ENCODE measurements at places on chromosomes 12 and 14. TPM values are rescaled to one million over a fixed set of nuclear protein-coding genes. Genes with fewer than 3 reads are reported as not detected.

Gene FAM90A1
- total RNA-seq = not detected

Gene STON2
- 1.6 TPM for total RNA-seq

Gene SSPN
- total RNA-seq = 0.93 TPM

Gene PACS2
- 29.8 TPM for total RNA-seq

Gene FZD10
- not detected for total RNA-seq

DNA sequence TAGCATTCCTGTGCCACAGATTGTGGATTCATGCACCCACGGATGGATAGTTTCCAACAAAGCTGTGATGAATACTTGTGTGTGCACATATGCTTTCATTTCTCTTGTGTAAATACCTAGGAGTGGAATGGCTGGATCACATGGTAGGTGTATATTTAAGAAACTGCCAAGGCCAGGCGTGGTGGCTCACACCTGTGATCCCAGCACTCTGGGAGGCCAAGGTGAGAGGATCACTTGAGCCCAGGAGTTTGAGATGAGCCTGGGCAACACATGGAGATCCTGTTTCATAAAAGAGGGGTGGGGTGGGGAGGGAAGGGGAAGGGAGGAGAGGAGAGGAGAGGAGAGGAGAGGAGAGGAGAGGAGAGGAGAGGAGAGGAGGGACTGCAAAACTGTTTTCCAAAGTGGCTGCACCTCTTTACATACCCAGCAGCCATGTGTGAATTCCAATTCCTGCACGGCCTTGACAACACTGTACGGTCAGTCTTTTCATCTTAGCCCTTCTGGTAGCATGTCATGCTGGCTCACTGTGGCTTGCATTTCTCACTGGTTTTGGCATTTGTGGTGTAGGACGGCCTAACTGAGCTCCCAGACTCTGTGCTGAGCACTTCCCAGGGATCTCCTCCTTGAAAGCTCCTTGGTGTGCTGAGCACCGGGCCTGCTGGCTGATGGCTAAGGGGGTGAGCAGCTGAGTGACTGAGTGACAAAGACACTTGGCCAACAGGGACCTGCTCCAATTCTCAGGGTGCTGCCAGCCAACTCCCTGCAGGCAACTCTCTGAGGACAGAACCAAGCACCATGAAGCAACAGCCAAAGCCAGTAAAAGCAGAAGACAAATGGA is 27.9 kb downstream of the SYNE3 start:
- no peak for DNase-seq

GRCh38 chr14:103483600-103483999 is 39.0 kb downstream of the CKB start:
- peak; percentile 69 for DNase-seq

DNA sequence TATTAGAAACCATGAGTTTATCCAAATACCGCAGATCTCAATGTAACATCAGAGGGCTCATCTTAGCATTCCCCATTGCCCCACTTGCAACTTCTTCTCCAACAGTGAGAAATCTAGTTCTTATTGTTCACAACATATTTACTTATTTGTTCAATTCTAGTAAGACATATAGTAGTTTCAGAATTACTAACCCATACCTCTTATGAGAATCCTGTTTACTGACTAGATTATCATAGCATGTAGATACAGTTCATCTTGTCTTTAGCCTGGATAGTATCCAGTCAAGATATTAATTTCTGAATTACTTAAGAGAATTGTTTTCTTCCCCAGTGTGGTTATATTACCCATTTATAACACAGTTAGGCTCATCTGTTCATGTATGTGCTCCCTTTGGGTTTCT is 80.6 kb downstream of the NIN start:
- no peak for DNase-seq

DNA sequence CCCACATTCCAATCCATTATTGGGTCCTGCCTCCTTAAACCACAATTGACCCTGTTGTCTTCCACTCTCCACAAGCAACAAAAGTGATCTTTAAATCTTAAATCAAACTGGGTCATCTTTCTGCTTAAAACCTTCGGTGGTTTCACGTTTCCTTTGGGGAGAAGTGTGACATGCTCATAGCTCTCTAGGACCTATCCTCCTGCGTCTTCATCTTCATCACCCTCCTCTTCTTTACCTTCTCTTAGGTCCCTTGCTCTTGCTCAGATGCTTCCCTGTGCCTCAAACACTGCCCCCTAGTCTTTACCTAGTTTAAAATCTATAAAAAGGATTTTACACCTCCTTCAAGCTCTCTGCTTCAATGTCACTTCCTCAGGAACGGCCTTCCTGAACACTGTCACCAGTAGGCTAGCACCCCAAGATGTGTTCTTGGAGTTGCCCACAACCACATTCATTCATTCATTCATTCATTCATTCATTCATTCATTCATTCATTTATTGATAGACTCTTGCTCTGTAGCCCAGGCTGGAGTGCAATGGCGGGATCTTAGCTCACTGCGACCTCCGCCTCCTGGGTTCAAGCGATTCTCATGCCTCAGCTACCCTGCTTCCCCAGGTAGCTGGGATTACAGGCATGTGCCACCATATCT is 46.8 kb downstream of the GALNT4 start:
- DNase-seq = no peak

GRCh38 chr12:68326716-68327115 is 5.4 kb downstream of the MDM1 start:
- no peak for DNase-seq

GRCh38 chr12:109554761-109555160 is 18.5 kb downstream of the MMAB start:
- DNase-seq = no peak

DNA sequence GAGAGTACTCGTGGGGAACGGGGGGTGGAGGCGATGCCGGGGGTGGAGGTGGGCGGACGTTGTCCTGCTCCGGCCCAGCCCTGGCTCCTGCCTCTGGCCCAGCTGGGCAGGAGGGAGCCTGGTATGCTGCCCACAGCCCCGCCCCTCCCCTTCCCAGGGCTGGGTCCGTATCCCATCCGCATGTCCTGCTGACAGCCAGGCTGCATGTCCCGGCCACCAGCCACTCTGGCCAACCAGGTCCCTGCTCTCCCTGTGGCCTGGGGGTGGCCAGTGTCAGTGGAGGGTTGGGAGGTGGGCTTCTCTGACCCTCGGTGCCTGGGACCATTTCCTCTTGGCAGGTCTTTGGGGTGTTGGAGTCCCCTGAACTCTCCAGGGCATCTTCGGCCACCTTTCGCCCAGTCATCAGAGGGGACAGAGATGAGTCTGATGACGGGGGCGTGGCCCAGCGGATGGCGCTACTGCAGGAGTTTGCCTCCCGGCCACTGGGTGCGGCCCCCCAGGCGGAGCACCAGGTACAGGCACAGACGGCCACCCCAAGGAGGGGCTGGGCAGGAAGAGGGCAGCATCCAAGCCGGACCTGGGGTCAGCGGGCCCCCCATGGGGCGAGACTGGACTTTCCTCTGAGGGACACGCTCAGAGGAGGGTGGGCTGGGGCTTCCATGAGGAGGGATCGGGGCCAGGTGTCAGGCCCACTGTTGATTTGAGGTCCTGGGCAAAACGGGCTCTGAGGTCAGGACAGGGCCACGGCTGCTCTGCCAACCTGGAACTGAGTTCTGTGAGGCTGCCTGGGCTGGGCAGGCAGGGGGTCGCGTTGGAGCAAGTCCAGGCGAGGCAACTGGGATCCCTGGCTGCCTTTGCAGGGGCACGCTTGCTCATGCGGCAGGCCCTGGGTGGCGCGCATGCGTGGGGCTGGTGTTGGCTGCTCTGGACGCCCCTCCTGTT is 20.2 kb downstream of the CEP170B start:
- DNase-seq = no peak

GRCh38 chr12:62466018-62466593 is 520 bp upstream of the MON2 start:
- DNase-seq = peak; percentile 6

- no peak for DNase-seq
Observed at GRCh38 chr14:100780646-100781355, 45.1 kb upstream of the MEG3 start.

DNA sequence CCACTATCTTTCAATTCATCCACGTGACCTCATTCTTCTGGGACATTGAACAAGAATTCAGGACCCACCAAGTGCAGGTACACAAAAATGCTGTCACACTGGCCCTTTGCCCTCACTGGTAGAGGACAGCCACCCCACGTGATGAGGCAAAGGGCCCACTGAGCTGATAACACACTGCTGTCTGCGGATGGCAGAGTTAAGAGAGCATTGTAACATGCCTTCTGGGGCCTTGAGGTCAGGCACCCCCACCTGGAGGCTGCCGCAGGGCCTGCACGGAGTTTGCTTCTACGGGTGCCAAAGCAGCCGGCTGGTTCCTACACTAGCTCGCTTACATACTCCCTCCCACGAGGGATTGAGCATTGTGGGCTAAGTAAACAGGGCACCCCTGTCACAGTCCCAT is 101.0 kb downstream of the LRIG3 start:
- no peak for DNase-seq

DNA sequence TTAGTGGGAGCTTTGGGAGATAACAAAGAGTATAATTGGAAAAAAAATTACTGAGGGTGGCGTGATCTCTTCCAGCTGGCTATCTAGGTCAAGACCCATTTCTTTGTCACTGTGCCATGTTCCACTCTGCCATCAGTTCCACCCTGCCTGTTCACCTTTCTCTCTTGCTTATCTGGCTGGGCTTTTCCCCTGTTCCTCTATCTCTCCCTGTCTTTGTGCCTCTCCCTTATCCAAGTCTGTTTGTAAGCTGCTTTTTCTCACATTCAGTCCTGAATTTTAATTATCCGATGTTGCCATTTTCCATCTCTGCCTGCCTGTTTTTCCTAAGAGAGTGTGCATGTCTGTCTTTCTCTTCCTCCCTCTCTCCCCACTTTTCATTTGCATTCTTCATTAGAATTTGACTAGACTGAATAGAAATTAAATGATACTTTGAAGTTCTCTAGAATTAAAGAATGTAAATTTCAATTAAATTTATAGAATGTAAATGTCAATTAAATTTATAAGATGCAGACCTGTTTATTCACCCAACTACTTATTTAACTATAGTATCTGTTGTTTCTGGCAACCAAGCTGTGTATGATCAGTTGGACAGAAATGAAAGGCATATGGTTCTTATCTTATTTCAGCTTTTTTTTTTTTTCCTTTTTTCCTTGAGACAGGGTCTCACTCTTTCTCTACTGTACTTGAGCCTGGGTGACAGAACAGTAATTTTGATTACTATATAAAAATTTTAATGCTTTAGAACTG is 40.9 kb upstream of the A2ML1 start:
- no peak for DNase-seq

DNA sequence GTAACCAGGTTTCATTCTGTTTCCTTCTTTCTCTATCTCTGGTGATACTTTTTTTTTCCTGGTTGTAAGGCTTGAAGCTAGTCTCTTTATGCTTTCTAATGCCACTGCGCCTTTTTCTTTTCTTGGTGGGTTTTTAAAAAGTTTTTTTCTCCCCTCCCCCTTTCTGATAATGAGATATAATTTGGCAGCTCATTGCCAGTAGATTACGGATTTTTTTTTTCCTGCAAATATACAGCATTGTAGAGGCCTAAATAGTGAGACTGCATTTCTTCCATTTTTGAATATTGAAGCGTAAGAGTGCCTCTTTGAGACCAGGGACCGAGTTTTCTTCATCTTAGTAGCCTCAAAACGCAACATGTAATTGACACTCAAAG is 1.1 kb downstream of the PAPOLA start:
- DNase-seq = no peak

DNA sequence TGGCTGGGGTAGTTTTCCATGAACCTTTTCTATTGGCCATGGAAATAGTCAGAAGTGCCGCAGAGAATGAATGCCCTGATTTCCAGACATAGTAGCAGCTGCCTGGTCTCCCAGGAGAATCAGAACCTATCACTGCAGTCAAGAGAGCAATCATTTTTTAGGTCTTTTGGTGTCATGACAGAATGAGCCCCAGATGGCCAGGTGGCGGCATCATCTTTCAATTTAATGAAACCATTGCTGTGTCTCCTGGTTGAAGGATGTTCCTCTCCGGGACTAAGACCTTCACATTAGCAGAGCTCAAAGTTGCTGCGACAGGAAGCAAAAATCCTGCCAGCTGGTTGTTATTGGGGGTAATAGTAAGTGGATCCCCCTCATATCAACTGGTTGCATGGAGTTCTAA is 18.8 kb downstream of the TNFAIP2 start:
- DNase-seq = no peak

DNA sequence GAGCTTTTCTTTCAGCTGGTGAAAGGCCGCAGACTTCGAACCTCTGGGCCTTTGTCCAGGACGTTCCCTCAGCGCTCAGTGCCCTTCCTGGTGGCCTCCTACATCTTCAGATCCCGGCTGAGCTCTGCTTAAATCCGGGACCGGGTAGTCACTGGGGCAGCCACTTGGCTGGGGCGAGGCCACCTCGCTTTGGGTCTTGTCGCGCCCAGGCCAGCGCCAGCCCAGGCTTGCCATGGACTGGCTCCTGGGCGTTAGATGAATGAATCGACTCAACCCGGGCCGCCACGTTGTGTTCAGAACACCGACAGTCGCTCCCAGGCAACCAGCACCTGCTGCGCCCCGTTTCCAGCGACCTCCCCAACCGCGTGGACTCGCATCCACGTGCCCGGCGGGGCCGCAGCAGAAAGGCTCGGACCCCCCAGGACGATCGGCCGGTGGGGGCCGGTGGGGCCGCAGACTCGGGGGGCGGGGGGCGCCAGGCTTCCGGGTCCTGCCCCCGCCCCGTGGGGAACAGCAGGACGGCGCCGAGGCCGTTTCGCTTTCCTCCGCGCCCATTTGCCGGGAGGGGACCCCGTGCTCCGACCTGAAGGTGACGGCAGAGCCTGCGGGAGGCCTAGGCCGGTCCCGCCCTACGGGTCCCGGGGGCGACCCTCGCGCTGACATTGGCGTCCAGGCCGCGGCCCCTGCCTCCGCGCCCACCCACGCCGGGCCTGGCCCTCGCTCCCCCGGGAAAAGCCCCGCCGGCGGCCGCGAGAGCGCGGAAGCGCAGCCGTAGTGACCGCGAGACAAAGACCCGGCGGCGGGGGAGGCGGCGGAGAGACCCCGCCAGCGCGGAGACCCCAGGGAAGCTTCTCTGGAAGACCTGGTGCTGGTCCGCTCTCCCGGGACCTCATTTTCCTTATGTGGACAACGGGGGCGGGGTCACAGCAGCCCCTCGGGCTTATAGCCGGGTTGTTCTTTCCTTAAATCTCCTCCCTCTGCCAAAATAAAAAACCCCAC is 37.3 kb upstream of the RCOR1 start:
- no peak for DNase-seq

All from A172 (cell line).